ENCODE measurements at places on chromosomes 4 and X.

- DNase-seq = no peak
Observed at GRCh38 chrX:118736394-118737010, 9.1 kb downstream of the IL13RA1 start.

DNA sequence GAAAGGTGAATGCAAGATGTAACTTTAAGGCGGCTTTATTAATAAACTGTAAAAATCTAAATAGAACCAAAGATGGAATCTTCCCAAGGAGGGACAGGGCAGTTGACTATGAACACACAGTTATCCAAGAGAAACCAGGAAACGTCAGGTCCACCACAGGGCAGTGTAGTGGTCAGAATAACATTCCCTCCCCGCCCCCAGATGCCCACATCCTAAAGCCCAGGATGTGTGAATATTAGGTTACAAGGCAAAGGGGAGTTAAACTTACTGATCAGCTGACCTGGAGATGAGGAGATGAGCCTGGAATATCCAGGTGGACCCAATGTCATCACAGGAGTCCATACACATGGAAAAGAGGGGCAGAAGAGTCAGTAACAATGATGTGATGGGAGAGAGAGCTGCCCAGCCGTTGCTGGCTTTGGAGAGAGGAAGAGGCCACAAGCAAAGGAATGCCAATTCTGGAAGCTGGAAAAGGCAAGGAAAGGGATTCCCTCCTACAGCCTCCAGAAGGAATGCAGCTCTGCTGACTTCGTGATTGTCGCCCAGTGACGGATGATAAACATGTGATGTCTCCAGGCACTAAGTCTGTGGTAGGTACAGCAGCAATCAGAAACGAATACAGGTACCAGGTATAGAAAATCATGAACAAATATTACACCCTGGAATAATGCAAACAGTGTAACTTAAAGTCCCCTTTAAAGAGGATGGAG, 5.2 kb downstream of the SH3KBP1 start:
- DNase-seq = no peak

- DNase-seq = no peak
Observed at GRCh38 chr4:6706173-6706572, 3.5 kb downstream of the MRFAP1L1 start.

- no peak for DNase-seq
Observed at GRCh38 chrX:22025751-22026150, 6.4 kb upstream of the PHEX start.

GRCh38 chrX:77779695-77780094, 6.3 kb downstream of the ATRX start:
- DNase-seq = no peak

GRCh38 chr4:112251019-112251643, 19.5 kb downstream of the AP1AR start:
- DNase-seq = no peak

DNA sequence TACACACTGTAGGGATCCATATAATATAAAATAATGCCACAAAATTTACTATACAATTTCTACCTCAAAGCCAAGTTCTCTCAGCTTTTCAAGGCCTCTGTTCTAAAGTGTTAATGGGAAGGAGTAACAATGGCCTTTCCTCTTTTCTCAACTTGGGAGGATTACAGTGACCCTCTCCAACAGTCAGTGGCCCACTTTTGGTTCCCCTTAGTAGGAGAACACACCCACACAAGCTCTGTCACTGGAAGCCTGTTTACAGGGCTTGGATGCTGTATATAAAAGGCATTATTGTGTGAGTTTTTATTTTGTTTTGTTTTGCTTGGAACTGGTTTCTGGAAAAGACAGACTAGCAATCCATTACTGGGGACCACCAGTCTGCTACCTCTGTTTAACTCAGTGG, 1.8 kb downstream of the ARHGEF6 start:
- no peak for DNase-seq

- no peak for DNase-seq
Observed at GRCh38 chr4:175459571-175459970, 352.5 kb downstream of the GPM6A start.

- DNase-seq = no peak
Observed at GRCh38 chrX:141185366-141185765, 8.4 kb upstream of the LDOC1 start.

DNA sequence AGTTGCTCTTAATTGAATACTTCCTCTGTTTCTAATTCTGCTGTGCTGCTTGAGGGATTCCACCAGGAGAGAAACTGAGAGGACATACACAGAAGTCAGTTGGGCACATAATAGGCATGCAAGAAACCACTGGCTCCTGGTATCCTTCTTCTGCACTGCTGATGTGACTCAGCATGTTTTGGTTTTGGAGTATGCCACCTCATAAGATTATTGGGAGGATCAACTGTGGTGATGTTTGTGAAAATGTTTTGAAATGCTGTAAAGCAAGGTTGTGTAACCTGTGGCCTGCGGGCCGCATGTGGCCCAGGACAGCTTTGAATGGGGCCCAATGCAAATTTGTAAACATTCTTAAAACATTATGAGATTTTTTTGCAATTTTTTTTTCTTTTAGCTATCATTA, 119.6 kb downstream of the GATB start:
- no peak for DNase-seq

DNA sequence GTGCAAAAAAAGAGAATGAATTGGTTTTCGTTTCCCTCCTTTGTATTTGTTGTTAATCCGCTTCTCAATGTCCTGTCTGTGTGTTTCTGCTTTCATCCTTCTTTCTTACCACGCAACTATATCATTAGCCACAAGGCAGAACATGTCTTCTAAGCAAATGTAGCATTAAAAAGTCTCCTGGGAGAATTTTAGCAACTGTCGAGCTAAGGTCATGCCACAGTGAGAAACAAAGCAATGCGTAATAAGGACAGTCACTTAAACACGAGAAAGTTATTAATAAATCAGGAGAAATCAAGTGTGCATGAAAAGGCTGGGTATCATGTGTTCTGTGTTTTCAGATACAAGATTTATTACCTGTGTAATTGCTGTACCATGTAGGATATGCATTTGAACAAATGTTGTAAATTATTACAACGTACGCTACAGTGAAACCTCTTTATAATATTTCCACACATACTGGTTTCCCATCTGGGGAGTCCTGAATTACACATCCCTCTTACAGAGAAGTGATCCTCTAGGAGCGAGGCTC, 890.8 kb downstream of the TRIML1 start:
- no peak for DNase-seq

DNA sequence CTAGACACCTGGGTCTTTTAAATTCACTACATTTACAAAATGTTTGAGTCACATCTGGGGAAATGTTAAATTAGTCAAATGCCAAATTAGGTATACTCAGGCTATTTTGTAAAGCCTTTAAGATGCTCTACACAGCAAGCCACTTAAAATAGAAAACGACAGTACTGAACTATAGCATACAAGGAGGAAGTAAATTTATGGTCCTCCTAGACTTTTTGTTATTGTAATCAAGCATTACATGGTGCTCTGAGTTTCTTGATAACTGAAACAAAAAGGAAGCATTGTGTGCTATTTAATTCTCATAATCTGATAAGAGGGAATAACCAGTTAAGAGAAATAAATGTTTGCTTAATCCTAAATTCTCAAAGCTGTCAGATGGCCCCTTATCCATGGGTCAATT, 46.2 kb downstream of the SLC9A7 start:
- DNase-seq = no peak

Data from NCI-H1930 (cell line).